ENCODE measurements at places on chromosomes 7 and 10. TPM values are rescaled to one million over a fixed set of nuclear protein-coding genes. Genes with fewer than 3 reads are reported as not detected.

The ACTR3C gene
- 30.2 TPM for total RNA-seq

- DNase-seq: no peak
These were observed 61.8 kb upstream of the SP4 start for GRCh38 chr7:21365866-21366624.

DNA sequence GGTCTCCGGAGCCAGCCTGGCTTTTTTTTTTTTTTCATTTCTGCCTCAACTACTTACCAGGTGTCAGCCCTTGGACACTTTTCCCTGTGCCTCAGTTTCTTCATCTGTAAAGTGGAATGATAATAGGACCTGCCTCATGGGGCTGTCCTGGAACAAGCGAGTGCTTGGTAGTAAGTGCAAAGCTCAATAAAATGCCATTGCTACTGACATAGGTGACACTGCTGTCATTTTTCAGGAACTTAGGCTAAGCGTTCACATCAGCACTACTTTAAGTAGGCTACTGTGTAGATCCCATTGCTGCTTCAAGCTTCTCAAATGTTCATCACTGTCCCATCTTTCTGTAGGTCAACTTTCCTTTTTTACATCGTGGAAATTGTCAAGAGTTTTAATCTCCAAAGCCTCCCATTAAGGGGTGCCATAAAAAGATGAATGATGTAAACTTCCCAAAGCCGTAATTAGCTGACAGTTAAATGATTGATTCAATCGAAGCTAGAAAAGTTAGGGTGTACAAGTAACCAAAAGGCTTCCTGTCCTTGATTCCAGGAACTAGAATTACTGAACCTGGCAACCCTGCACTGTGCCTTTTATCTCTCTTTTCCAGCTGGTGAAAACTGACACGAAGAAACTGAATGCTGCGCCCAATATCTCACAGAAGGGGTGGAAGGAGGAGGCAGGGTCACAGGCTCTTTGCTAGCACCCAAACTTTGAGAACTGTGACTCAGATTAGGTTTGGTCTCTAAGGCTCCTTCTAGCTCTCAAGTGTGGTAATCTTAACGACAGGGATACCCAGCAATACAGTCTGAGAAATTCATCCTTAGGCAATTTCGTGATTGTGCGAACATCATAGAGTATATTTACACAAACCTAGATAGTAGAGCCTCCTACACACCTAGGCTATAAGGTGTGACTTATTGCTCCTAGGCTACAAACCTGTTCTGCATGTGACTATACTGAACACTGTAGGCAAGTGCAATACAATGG is 861 bp upstream of the USP6NL start:
- DNase-seq: no peak

DNA sequence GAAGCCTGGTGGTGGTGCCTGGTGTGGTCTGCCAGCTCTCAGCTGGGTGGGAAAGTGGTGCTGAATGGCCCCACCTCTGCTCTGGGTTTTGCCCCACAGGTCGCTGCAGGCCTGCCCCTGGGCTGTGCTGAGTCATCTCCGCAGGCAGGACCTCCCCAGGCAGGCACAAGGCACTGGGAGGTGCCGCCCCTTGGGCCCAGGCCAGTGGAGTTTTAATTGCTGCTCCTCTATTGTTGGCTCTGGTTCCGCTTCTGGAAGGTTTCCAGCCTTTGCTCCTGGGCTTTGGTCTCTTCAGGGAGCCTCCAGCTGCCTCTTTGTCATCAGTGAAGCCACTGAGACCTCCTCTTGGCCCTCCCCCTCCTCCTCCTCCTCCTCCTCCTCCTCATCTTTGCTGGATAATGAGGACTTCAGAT is 180.3 kb upstream of the GRB10 start:
- DNase-seq: no peak

GRCh38 chr7:50261593-50261992 is 42.9 kb upstream of the IKZF1 start:
- DNase-seq: no peak

GRCh38 chr7:143411976-143412708 is 3.5 kb upstream of the EPHA1 start:
- DNase-seq: no peak
